ENCODE measurements at places on chromosomes 13 and 19.
A peak's percentile ranks its signal among the peaks of the same experiment; 100 is the strongest.

GRCh38 chr19:33194886-33195644, 935 bp downstream of the LRP3 start:
- no peak for DNase-seq

DNA sequence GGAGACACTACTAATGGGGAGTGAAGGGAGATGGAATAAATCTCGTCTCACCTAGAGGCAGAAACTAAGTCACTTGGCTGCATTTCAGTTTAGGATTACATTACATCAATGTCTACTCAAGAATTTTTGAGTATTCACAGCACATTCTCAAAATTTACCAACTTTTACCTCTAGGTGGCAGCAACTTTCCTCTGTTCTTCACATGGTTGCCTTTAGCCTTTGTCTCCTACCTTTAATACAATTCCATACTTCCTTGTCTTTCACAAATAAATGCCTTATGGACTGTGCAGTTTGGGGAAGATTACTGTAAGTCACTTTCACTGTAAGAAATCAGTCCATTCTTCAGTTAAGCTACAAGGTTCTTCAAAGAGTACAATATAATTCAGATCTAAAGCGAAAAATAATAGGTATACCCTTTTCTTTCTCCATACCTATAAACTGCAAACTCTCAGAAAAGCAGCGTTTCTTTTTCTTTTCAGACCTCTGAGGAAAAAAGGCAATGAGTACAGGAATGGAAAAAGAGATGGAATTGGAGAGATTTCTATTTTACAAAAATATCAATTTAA, 379.4 kb downstream of the KLF12 start:
- DNase-seq, result peak; percentile 69

- DNase-seq, result no peak
Observed at GRCh38 chr19:57248646-57249045, 8.2 kb downstream of the ZNF805 start.

GRCh38 chr13:46598140-46598819, 45.3 kb downstream of the LRCH1 start:
- peak; percentile 57 for DNase-seq

- DNase-seq, result no peak
Observed at GRCh38 chr19:2569596-2570465, 93.9 kb downstream of the GADD45B start.

GRCh38 chr13:61110732-61111131, 304.9 kb downstream of the PCDH20 start:
- no peak for DNase-seq

DNA sequence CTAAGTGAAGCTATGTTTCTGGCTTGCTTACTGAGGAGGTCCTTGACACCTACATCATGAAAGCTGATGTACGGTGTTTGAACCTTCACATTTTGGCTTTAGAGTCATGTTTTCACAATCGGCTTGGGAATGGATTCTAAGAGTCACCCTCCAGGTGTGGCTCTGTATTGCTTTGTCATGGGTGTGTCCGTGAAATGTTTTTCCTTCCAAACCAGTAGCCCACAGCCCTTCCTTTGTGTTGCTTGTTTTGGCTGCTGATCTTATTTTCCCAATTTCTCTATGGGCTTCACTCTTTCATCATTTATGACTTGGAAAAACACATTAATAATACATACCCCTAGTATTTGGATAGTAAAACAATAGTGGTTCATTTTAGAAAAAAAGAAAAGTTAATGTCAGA, 240.6 kb downstream of the GGACT start:
- DNase-seq, result no peak
